ENCODE measurements at places on chromosomes 6 and 20.

DNA sequence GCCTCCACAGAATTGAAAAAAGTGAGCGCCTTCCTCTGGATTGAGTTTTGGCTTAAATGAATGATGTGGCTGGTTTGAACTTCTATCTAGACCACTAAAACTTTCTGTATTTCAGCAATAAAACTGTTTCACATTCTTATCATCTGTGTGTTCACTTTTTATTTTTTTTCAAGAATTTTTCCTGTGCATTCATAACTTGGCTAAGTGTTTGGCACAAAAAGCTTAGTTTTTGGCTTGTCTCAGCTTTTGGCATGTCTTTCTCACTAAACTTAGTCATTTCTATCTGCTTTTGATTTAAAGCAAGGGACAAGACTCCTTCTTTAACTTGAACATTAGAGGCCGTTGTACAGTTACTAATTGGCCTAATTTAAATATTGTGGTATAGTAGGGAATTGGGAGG lies 1015.1 kb downstream of the EPHA7 start:
- no peak for DNase-seq

DNA sequence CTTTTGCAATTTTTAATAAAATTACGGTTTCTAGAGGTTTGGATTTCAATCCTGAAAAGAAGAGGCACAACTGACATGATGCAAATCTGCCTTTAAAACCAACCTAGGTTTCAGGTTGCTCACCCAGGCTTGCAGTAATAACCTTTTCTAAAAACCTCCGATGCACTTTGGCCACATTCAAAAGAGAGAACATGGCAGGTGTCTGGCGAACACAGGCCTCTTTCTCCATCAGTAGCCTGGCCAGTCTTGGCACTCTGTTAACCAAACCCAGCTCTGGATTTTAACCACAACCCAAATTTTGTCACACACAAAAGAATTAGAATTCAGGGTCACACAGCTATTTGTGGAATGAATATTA lies 55.8 kb upstream of the MAFB start:
- no peak for DNase-seq

DNA sequence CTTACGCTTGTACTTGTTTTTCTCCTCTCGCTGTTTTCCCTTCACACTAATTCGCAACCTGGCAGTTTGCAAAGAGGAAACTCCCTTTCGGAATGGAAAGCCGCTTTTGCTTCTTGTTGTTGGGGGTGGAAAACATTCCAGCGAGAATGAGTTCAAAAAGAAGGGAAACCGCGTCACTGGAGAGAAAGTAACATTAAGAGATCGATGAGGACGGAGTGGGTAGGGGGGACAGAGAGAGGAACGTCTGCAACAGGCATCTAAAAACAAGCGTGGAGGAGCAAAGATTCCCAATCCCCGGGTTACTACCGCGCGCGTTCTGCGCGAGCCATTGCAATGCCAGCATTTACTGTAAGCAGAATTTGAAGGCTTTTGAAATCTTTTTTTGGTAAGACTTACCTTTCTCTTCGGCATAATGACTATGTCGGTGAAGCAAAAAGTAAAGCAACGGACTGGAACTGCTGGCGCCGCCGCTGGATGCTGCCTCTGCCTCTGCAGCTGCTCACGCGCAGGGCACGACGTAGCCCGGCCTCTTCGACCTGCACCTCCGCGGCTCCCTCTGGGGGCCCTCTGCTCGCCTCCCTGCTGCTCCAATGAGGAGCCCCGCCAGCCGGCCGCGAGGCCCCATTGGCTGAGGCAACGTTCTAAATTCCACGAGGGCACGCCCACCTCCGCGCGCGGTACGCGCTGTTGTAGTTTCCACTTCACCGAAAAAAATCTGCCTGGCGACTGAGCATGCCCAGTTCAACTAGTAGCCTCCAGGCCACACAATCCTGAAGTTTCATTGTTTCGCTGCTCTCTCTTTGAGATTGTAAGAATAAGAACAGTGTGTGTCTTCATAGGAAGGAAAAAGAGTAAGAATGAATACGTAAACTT lies at the start of gene HMGN3:
TSS of gene HMGN3 (minus strand) at position 533 of the 873 bp plus-strand sequence.
- peak; percentile 81 for DNase-seq

- no peak for DNase-seq
Observed at GRCh38 chr6:1470040-1470439, 80.7 kb downstream of the FOXF2 start.

- no peak for DNase-seq
Observed at GRCh38 chr6:44036699-44037101, 90.6 kb downstream of the MRPL14 start.

DNA sequence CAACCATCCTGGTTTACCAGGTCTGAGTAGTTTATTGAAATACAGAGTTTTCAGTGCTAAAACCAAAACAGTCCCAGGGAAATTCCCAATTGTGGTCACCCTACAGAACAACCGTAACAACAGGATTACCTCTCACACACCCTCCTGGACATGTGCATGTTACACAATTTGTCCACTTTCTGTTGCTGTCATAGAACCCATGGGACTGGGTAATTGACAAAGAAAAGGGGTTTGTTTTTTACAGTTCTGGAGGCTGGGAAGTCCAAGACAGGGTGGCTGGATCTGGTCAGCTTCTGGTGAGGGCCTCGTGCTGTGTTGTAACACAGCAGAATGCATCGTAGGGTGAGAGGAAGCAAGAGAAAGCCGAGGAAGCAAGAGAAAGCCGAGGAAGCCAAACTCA lies 9.1 kb upstream of the ADA start:
- DNase-seq, result no peak

DNA sequence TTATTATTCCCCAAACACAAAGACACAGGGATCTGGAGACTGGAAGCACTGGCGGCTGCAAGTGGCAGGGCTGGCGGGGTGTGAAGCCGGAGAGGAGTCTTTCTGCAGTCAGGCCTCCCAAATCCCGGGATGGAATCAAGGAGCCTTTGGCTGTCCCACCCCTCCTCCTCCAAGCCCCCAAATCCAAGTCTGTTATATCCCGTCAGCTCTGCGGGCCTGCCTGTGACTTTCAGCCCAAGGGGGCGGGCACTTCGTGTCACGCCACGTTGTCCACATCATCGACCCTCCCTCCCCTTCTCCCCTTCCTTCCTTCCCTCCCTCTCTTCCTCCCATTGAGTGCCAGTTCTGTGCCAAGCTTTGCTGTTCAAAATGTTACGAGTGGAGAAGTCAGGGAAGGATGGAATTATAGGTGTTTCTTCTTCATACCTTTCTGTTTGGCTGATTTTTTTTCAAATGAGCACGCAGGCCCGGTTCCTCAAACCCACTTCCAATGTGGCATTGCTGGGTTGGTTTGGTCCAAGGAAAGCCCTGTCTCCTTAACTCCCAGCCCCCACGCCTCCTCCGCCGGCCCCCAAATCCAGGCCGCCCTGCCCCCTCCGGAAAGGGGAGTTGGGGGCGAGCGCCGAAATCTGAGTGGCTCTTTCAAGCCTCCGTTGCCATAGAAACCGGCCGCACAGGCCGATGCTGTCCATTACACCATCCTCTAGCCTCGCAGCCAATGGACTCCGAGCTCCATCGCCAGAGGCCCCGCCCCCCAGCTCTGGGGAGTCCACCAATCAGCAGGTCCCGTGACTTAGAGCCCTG lies 12.7 kb downstream of the ZCCHC3 start:
- peak; percentile 100 for DNase-seq

GRCh38 chr6:42841844-42842584 lies 37.4 kb upstream of the RPL7L1 start:
- DNase-seq, result no peak

GRCh38 chr6:90028066-90028778 lies 134.0 kb downstream of the GJA10 start:
- no peak for DNase-seq

DNA sequence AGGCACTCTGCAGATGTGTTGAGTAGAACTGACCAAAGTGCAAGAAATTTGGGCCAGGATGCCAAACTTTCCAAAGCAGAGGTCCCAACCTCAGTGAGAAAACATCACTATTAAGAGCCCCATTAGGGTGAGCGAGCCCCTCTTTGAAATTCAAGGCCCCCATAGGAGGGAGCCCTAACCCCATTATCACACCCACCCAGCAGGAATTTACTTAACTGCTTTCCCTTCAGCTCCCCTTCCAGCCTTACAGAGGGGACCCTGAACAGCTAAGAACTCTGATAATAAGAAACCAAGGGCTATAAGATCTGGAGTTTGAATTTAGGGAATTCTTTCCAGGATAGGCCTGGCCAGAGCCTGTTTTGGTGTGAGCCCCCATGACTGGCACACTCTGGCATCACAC lies 130.6 kb downstream of the NFATC2 start:
- DNase-seq, result no peak

GRCh38 chr6:113120224-113120581 lies 736.9 kb upstream of the MARCKS start:
- DNase-seq, result peak; percentile 98

DNA sequence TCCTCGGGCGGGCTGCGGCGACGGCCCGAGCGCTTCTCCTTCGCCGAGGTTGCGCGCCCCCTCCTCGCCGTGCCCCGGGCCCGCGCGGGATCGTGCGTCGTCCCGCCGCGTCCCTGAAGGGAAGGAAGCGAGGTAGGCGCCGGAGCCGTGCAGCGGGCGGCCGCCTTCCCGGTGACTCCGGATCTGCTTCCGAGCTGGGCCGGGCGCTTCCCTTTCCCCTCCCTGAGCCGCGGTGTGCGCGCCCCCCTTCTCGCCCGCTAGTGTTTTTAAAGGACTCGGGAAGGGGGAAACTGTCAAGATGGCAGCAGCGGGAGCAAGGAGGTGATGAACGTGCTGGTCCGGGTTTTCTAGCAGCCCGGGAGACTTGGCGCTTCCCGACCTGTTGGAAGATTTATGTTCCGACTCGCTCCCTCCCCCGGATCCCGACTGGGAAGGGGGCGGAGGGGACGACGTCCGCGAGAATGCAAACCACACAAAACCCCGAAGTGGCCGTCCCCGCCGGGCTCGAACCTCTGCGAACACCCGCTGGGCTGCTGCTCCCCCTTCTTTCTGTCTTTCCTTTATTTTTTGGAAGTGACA lies 744 bp upstream of the FOXO3 start:
- peak; percentile 80 for DNase-seq

GRCh38 chr6:77290798-77291197 lies 172.5 kb downstream of the HTR1B start:
- DNase-seq, result no peak

DNA sequence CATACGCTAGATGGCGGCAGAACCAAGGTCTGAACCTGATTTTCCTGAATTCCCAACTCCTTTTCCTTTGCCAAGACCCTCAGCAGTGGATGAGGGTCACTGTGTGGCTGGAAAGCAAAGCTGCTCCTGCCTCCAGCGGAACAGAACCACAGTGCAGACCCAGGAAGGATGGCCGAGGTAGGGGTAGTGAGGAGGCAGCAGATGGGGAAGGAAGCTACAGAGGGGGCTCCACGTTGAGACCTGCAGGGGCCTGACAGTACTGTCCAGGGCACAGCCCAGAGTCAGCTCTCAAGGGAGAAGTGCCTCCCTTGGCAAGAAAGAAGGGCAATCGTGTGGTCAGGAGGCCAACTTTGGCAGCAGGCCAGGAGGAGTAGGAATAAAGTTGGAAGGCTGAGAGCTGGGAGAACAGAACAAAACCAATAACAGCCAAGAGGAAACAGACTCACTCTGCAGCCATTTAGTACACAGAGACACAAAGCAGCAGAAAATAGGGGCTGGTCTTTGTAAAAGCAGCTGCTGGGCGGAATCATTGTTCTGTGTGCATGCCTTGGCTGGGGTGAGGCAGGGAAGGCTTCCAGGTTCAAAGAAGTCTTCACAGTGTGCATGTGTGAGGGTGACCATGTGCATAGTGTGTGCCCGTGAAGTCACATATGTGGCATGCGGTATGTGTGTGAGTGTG lies 3.1 kb downstream of the GABRR2 start:
- DNase-seq, result no peak

DNA sequence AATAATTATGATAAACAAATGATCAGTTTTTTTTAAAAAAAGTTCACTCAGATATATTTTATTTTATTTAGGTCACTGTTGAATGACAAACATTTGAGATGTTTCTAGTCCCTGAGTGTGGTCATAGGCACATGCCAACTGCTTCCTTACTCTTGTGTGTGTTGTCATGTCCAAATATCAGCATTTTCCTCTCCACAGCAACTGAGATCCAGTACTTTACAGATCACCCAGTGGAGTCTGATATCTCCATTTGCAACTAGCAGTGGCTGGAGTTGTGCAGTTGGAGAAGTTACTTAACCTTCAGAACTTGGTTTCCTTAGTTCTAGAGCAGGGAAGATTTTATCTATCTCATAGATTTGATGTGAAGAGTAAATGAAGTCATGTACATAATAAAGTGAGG lies 101.3 kb downstream of the MYB start:
- DNase-seq, result no peak

- DNase-seq, result no peak
Observed at GRCh38 chr6:154848580-154848979, 115.4 kb downstream of the SCAF8 start.

DNA sequence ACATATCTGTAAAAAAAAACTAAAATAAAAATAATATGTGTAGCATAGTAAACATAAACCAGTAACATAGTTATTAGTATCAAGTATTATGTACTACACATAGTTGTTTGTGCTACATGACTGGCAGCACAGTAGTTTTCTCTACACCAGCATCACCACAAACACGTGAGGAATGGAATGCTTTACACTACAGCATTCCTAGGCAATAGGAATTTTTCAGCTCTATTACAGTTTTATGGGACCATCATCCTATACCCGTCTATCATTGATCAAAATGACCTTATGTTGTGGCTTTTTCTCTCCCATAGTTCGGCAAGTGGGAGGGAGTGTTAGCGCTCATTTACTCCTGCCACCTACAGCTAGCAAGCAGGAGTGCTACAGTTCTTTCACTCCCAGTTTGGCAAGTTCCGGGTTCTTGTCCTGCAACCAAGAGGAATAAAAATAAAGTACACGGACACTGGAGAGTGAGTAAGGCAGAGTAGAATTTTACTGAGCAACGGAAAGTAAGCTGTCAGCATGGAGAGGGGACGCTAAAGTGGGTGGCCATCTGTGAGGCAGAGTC lies 196.8 kb upstream of the HSF2 start:
- DNase-seq, result no peak
